ENCODE measurements at places on chromosomes 3 and 15.

DNA sequence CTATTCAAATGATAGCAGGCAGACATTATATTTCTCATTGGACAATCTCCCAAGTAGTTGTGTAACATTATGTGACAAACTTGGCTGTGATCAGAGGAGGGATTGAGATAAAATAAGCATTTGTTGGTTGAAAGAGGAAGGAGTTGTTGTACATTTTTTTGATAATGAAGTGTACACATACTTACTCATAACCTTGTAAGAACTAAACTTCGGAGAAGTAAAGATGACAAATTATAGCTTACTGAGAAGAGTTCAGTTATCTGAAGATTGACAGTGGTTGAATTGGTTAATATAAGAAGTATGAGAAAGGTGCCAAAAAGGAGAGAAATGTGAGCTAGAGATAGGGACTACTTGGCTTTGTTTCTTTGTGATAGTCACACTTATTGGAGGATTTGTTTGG lies 32.6 kb downstream of the STT3B start:
- DNase-seq: no peak

- no peak for DNase-seq
Measured at GRCh38 chr3:117507958-117508357, 798.4 kb downstream of the TUSC7 start.

DNA sequence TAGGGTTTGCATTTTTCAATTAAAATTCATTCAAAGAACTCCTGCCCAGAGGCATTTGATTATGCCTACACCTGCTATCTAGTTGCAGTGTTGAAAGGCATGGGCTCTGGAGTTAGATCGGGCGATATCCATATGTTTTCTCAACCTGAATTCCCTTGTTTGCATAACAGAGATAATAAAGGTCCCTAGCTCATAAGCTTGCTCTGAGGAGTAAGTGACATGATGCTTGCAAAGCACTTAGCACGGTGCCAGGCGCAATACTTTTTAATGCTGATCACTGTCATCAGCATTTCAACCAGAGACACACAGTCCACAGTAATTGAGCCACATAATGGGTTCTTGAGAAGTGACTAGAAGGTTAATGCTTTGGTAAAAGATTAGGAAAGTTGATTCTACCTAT lies 106.3 kb upstream of the SAMMSON start:
- DNase-seq: no peak

- no peak for DNase-seq
Measured at GRCh38 chr3:81995329-81995728, 233.9 kb upstream of the GBE1 start.

DNA sequence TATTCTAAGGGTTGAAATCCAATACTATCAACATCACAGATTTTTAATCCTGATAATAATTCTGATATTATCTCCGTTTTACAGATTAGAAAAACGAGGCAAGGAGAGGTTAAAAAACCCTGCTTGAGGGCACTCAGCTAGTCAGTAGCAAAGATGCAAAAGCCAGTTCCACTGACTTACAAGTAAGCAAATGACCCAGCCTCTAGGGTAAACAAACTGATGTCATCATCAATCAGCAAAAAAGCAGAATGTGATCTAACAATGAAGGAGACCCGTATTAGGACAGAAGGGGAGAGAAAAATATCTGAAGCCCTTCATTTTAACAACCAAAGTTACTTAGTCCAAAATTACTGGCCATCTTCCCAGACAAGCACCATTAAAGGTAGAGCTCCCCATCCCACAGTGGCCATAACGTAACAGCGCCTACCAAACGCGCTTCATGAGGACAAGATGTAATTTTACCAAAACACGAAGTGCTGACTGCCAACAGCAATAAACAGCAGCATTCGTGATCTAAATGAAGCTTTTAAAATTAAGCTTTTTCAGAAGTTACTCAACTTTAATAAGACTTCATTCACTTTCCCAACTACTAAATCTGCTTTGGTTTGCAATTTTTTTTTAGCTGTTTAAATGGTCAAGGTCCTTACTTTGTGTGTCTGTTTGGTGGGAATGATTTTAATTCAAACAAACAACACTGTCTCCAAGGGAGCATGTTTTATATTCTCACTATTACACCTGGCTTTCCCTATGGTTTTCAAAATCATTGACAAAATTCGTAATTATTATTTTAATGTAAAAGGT lies 176.6 kb downstream of the OSBPL10 start:
- no peak for DNase-seq

DNA sequence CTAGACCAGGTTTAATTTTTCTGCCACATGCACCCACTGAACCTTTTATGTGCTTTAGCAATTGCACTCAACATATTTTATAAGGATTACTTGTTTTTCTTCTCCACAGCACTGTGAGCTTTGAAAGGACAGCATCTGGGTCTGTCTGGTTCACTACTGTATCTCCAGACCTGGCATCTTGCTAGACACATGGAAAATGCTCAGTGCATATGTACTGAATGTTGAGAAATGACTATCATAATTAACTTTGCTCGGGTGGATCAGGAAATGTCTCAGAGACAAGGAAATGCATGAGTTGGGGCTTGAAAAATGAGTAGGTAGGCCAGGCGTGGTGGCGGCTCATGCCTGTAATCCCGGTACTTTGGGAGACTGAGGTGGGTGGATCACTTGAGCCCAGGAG lies 40.2 kb downstream of the DOCK3 start:
- peak; percentile 42 for DNase-seq

DNA sequence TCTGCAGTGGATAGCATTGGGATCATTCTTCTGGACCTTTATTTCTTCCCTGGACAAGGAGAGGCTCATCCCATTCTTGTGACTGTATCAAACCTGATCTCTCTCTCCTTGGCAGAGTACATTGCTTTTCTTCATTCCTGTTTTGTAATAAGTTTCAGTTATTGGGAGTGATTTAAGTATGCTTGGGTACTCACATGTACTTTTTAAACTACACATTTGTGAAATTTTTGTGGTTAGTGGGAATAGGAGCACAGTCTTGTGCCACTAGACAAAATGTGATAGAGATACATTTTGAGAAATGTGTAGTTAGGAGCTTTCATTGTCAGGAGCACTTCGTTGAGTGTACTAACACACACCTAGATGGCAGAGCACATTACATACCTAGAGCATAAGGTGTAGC lies 262.6 kb downstream of the C3orf38 start:
- peak; percentile 16 for DNase-seq

GRCh38 chr15:27256446-27256845 lies 285.5 kb downstream of the GABRG3 start:
- no peak for DNase-seq

DNA sequence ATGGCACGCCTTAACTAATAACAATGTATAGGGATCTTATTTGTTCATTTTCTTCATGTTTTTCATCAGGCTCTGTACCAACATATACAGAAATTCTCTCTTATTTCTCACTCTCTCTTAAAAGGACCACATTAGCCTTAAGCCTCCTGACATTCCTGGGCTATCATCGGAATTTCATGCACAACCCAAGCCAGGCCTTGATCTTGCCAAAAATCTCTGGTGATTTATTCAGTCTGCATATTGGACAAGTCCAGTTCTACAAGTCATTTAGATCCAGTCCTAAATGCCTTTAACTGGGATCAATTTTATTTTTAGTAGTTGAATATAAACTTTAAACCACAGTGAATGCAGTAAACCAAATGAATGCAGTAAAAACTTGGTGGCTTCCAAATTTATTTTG lies 385.4 kb downstream of the MECOM start:
- DNase-seq: no peak

GRCh38 chr15:84818261-84819131 lies 1.3 kb downstream of the ALPK3 start:
- no peak for DNase-seq

DNA sequence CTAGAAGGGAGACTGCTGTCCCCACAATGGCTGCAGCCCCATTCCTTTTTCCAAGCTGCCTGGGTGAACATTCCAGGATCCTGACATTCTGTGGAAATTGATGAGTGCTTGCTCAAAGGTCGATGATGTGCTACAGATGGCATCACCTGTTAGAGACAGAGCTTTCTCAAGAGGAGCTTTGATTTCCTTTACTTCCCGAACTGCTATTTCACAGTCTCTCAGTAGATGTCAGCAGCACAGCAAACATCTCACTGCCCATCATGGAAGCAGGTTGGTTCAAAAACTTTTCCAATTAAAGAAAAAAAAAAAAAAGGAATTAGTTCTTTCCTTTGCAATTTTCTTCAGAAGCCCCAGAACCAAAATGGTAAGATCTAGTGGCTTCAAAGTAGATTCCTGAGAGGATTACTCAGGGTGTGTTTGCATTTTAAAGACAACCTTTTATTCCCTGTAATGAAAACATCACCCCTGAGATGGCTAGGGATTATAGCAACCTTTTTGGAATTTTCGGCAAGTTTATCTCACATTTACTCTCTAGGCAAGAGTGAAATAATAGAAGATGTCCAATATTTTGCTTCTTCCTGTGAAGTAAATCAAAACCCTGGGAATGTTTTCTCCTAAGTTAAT lies 44.8 kb downstream of the POLR2M start:
- no peak for DNase-seq

GRCh38 chr3:149615731-149616221 lies 42.0 kb downstream of the WWTR1 start:
- no peak for DNase-seq

DNA sequence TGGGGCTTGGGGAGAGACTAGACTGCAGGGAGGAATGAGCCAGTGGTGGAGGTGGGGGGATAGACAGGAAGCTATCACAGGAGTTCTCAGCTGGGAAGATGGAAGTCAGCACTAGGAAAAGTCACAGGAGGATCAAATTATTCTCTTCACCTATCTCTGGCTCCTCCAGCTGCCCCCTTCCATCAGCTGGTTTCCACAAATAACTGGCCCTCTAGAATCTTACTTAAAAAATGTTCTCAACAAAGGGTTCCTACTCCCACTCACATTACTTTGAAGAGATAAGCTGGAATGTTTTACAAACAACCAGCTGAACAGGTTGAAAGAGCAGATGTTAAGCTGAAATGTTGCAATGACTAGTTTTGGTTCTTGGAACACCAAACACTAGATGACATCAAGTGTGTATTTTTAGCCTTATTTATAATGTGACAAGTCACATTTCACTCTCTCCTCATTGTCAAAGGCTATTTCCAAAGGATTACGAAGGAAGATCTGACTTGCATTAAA lies 102.7 kb upstream of the AADACL2 start:
- peak; percentile 11 for DNase-seq

GRCh38 chr3:189282741-189283140 lies 111.0 kb downstream of the TPRG1 start:
- DNase-seq: no peak

GRCh38 chr3:178206521-178206920 lies 329.7 kb upstream of the KCNMB2 start:
- DNase-seq: no peak

DNA sequence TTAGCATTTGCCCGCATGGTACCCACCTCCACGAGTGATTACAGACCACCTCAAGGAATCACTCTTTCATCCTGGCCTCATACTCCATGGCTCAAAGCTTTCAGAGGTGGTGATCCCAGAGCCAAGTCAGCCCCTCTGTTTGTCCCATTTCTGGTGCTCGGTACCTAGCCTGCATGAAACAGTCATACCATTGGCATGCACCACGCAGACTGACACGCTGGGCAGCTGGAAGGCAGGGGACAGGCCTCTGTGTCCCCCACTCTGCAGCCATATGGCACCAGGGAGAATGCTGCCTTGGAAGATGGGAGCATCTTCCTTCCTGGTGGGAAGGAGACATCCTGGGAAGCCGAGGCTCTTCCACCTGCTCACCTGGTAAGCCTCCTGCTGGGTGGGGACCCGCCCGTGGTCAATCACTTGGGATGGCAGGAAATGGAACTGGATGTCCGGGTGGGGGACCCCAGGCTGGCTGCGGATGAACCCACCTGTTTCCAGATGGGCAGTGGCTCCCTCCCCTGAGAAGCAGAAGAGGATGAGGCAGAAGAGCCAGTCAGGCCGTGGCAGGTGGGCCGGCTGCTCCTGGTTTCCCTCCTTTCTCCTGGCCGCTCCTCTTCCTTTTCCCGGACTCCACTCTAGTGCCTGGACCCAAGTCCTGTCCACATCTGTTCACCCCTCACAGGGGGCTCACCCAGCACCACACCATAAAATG lies 26.9 kb downstream of the CHDH start:
- DNase-seq: no peak

DNA sequence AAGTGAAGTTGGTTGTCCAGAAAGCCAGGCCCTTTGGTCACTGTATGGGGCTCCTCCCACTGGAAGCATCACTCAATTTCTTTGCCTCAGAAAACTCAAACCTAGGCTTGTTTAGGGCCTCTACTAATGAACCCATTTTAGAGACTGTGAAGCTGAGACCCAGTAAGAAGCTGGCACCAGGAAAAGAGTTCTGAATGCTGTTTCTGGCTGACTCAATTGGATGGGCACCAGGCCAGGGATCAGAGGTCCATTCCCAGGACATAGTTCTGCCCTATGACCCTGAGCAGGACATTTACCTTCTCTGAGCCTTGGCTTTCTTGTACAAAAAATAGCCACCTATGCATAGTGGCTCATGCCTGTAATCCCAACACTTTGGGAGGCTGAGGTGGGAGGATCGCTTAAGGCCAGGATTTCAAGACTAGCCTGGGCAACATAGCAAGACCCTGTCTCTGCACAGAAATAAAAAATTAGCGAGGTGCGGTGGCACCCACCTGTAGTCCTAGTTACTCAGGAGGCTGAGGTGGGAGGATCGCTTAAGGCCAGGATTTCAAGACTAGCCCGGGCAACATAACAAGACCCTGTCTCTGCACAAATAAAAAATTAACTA lies 30.6 kb downstream of the CD276 start:
- DNase-seq: no peak

DNA sequence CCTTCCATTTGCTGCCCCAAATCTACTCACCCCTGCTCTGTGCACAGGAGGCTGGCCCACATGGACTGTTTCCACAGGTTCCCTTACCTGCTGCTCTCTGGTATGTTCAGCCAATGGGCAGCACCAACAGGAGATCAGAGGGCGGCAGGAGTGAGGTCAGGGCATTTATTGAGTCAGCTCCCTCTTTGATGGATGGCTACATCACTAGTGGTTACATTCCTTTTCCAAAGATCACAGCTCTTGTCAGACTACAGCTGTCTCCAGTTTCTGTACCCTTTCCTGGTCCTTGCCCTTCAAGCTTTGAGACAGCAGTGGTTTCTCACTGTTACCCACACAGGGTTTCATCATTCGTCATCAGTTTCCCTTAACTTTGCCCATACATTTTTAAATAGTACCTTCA lies 325.1 kb downstream of the SUCLG2 start:
- no peak for DNase-seq

- no peak for DNase-seq
Measured at GRCh38 chr3:155078711-155079467, 1.2 kb upstream of the MME start.

- no peak for DNase-seq
Measured at GRCh38 chr3:194638991-194639605, 5.9 kb upstream of the TMEM44 start.

- DNase-seq: no peak
Measured at GRCh38 chr3:72629191-72629631, 219.0 kb downstream of the SHQ1 start.

GRCh38 chr15:93041159-93041547 lies 47.9 kb downstream of the RGMA start:
- no peak for DNase-seq
